ENCODE measurements at places on chromosomes 7 and 10.

DNA sequence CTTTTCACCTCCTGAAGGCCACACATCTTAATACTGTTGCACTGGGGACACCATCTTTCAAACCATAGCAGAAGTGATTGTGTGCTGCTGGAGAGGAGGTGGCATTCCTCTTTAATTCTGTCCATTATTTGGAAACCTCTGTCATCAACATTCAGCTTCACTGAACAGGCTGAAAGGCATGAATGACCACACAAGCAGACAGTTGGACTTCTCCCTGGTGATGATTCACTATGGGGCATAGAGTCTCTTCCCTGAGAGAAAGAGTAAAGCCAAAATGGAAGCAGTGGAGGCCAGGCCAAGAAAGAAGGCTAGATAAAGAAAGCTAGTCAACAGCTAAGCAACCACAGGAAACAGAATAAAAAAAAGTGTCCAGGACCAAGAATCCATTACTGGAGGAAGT is 113.1 kb upstream of the VSTM2A start:
- DNase-seq, result no peak

GRCh38 chr7:34091321-34091917 is 186.1 kb downstream of the BMPER start:
- peak; percentile 62 for DNase-seq

DNA sequence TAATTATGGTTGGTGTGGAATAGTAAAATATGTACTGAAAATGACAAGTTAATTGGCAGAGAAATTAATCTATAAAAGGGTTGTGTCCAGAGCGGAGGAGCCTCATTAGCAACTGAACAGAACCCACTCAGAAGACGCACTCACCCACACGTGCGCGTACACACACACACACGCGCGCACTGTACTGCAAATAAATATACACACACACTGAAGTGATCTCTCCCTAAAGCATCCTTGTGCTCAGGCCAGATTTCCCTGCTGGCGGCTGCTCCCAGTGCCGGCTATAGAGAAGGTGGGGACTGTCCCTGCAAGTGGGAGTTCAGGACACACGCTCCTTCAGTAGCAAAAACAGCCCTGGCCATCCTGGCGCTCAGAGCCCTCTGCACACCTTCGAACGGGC is 85.2 kb downstream of the CHST15 start:
- no peak for DNase-seq

DNA sequence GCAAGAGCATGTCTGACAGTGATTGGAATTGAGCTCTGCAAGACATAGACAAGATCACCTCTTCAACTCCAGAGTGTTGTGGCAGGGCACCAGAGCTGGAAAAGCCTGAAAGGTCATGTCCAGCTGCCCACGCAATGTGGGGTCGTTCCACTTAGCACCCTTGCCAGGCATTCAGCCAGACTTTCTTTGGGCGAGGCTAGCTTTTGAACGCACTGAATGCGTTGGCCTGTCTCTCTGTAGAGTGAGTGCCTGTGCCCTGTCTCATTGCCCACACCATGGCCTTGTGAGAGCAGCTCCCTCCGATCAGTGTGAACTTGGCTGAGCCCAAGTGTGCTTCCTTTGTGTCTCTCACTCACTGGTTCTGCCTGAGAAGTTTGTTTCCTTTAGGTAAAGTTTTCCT is 23.3 kb downstream of the UBTD1 start:
- no peak for DNase-seq

DNA sequence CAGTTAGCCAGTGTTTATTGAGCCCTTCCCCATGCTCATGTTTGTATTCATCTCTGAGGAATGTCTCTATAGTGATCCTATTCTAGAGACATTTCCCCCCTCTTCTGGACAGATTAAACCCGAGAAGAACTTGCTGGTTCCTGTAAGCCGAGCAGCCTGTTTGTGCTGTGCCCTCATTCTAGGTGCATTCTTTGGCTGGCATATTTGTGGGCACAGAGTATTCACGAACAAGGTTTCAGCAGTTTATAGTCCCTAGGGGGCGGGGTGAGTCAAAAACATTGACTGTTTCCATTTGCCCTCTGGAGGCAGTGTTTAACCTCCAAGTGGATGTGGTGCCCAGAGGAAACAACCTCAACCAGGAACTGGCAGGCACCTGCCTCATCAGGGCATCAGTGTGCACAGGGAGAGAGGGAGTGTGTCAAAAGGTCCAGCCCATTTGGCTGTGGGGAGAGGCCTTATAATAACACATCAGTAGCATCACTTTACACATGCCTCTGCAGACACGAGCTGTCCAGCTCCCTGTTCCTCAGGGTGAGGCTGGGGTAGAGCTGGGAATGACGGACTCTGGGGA is 273.3 kb upstream of the LRGUK start:
- DNase-seq, result peak; percentile 57

- DNase-seq, result no peak
Measured at GRCh38 chr10:61918989-61919388, 17.5 kb downstream of the ARID5B start.

GRCh38 chr10:111890046-111890445 is 293.5 kb downstream of the GPAM start:
- DNase-seq, result no peak

GRCh38 chr7:109834851-109835250 is 1256.1 kb upstream of the LRRN3 start:
- no peak for DNase-seq

DNA sequence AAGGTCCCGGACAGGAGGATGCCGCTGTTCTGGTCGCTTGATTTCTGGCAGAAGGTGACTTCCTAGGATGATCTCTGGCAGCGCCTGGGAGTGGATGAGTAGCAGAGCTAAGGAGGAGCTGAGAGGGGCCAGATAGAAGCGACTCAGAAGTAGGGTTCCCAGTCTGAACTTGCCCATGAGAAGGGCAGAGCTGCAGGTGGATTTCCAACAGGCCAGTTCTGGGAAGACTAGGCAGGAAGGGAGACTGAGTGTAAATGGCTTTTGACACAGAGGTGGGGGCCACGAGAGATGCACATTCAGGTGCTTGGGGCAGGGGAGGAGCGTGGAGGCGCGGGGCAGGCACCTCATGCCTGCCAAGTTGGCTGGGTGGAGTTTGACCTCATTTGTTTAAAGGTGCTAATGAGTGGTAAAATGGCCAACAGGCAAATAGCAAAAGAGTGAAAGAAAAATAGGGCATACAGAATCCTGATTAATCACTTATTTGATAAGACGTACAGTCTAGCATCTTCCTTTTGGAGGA is 58.8 kb downstream of the SHH start:
- no peak for DNase-seq

- DNase-seq, result peak; percentile 43
Measured at GRCh38 chr10:4656576-4657194, 169.3 kb upstream of the AKR1E2 start.

GRCh38 chr7:116315293-116315692 is 105.0 kb downstream of the TES start:
- no peak for DNase-seq

GRCh38 chr10:72272689-72273409 is 875 bp upstream of the DDIT4 start:
- no peak for DNase-seq

DNA sequence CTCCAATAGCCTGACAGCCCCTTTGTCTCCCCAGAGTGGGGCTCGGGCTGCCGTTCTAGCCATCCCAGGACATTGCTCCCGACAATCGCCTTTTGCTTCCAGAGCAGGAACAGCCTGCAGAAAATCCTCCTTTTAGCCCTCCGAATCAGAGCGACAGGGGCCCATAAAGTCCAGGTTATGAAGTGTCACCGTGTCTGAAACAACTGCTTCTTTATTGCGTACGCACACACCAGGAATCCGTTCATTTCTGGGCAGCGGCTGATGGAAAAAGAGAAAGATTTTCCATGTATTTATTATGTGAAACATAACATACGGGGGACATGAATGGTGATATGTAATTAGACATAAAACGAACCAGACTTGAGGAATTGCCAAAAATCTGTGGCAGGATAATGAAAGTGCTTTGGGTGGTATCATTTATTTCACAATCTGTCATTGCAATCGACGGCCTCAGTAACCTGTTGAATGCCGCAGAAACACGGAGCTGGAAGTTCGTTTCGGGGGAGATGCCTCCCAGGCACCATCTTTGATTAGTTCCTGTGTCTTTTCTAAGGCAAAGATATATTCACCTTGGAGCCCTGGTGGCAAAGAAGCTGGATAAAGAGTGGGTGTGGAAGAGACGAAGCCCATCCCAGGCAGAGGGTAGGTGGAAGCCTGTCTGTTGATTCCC is 48.1 kb downstream of the FAM241B start:
- DNase-seq, result peak; percentile 56

DNA sequence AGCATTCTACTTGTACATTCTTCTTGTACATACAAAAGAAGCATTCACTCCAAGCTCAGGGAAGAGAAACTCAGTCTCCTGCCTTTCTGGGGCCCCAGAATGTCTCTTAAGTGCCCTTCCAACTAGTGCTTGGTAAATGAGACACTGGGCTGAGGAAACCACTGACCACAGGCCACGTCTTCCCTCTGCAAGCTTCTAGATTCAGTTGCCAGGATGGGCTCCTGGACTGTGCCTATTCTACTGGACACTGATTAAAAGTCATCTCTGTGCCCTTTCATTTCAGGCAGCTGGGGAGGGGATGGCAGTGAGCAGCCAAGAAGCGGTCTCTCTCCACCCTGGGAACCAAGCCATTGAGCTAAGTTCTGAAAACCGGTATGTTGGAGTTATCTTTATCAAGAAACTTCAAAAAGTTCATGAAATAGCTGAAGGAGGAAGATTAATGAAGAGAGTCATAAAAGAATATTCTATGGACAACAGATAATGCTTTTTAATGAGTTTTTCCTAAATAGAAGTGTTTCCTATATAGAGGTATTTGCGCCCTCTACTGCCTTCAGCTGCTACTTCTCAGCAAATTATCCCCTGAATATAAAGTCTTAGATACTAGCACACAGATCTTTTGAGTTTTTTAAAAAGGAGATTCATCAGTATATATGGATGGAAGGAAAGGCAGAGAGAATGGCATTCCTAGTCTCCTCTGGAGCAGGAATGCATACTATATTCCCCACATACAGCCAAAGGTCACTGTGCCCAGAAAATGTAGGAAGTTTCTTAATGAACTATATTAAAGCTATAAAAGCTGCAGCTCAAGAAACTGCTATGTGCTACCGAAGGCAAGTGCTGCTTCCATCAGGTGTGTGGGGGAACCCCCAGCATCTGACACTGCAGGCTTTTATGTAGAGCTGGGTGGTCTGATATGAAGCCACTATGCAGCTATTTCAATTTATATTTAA is 8.4 kb upstream of the IFIT1B start:
- DNase-seq, result no peak

DNA sequence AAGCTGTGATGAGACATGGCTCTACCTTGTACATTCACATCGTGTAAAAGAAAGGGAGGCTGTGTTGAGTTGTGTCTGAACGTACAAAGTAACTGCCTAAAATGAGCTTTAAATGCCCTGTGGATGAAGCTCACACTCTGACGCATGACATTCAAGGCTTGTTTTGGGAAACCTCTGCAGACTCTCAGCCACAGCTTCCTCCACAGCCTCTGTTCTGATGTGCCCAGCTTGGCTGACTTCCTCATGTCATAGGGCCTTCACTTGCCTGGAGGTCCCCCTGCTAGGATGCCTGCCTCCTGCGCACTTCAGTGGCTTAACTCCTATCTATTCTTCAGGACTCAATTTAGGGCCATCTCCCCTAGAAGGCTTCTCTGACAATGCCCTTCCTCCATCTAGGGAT is 230.0 kb upstream of the HABP2 start:
- no peak for DNase-seq

- no peak for DNase-seq
Measured at GRCh38 chr7:47297120-47297519, 284.8 kb downstream of the TNS3 start.

- no peak for DNase-seq
Measured at GRCh38 chr7:116673457-116673865, 1.5 kb downstream of the MET start.

GRCh38 chr7:132977234-132977633 is 104.7 kb downstream of the CHCHD3 start:
- DNase-seq, result no peak

DNA sequence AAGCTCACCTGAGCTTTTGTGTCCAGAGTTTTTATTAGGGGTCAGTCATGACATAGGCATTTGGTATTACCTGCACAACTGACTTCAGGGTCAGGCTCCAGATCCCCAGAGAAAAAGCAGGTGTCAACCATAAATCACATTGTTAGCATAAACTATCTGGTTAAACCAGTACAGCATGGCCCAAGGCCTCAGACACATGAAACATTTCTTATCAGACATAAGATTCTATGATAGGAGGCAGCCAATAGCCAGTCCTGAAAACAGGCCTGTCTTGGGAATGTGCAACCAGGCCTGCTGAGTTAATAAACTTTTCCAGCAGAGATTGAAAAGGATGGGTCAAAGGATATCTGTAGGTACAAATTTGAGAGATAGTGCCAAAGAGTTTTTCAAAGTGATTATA is 116.1 kb downstream of the TPST1 start:
- no peak for DNase-seq

DNA sequence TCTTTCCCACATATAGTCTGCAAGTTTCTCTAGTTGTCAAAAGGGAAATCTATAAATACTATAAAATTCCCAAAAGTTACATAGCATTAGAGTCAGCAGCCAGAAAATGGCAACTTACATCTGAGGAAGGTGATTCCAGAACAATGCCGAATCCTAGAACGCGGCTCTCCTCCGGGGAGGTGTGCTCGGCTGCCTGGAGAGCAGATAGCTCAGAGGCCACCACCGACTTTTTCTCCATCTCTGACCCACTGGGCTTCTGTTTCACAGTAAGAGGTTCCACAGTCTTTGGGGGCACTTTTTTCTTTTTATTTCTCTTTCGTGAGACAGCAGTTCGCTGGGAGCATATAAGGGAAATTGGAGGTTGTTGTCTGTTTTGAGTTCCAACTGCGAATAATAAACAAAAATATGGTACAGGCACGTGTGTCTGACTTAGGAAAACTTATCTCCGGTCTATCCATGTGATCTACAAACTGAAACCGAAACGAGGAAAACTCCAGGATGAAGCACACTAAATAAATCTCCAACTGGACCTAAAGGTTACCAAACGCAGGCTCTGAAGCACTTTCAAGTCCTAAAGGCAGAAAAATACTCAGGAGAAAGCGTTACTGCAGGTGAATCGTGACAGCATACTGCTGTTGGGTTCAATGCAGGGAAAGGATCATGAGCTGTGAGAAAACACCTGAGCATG is 36.2 kb downstream of the BEND7 start:
- DNase-seq, result no peak

DNA sequence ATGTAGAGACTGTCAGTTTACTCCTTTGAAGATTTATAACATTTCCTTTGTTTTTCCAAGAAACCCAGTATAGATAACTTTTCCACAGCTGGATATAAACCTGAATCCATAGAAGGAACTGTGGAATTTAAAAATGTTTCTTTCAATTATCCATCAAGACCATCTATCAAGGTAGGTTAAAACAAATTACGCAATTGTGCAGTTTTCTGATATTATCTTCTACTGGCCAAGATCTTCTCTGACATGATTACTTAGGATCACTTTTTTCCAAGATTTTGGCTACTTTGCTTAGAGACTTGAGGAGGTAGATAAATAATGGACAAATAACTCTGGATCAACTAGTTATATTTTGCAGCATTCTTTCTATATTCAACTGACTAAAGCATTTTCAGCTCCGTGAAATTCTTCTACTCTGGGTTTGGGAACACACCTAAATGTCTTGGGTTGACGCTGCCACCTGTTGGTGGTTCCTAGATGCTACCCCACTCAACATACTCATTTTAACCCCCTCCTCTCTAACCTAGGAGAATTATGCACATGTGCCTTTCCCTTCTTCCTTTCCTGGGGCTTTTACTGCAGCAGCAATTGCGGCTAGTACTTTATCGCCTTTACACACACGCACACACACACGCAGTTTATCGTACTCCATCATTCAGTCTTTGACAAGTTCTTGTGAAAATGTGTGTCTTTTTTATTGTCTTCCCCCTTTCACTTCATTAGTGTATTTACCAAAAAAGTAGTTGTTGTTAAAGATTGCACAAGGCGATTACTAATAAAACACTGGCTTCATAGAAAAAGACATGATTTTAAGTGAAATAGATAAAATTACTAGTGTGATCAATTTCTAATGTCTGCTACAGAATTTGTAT is 32.7 kb downstream of the ABCB5 start:
- DNase-seq, result no peak

All from NCI-H1694 (cell line).